ENCODE measurements at places on chromosomes 2 and 18.
A peak's percentile ranks its signal among the peaks of the same experiment; 100 is the strongest.

DNA sequence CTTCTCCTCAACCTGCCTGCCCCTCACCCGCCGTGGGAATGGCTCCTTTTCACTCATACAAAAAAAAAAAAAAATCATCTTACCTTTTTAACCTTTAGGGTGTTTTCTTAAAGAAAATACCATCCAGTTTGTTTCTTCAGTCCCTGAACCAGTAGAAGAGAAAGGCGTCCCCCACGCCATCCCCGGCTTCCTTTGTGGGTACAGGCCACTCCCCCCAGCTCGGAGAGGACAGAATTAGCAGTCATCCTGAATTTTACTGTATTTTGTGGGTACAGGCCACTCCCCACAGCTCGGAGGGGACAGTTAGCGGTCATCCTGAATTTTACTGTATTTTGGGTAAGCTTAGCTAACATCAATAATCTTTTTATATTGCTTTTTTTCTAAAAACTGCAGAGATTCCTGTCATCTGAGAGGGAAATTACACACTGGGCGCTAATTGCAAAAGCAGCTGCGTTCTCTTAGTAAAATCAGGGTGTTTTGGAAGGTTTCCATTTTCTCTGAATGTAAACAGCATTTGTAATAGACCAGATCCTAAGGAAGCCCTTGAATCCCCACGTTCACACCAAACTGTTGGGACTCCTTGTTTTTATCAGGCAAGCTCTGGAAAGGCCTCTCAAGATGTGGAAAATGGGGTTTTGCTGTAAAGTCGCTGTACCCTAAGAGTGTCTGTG, 72.5 kb downstream of the NFATC1 start:
- DNase-seq: no peak

DNA sequence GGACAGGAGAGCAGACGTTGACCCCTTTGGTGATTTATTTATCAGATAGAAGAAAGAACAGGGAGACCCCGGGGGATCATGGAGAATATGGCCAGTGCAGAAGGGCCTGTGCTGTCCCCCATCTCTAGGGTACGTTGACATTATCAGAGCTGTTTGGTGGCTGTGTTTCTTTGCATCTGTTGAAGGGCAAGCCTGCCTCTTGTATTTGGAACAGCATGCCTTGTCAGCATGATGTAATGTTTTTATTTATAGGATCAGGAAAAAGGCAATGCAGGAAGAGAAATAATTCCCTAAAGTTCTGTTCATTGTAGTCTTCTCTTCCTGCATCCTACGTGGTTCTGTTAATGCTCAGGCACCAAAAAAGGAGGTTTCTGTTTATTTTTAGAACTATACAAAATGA, 49.8 kb upstream of the CABYR start:
- no peak for DNase-seq

DNA sequence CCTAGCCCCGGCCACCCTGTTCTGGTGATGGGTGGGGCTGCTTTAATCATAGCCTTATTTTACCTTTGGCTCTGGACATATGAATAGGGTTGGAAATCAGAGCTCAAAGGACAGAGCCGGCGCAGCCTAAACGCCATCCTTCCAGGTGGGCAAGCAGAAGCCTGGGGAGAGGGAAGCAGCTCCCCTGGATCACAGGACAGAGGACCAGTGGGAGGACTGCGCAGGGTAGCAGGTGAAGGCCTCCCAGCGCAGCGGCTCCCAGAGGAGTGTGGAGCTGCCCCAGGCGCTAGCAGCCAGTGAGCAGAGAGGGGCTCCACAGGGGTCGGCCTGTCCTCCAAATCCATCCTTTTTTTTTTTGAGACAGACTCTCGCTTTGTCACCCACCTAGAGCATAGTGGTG, 16.4 kb upstream of the CYS1 start:
- no peak for DNase-seq

DNA sequence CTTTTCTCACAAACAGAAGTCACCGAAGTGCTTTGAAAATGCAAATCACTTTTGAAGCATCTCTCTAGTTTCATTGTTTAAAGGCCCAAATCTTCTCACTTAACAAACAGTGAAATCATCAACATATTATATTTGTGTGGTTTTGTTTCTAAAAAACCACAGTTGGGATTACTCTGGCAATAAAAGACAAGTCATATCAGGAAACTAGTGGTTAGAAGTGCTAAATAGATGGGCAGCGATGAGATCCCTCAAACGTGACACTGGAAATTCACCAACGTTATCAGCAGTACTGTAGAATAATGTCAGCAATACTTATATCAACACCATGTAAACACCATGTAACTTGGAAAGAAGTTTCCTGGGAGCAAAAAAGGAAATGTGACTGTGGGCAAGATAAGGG, 893.5 kb downstream of the SUCLG1 start:
- DNase-seq: no peak

- no peak for DNase-seq
Measured at GRCh38 chr2:124079045-124079444, 54.0 kb downstream of the CNTNAP5 start.

GRCh38 chr2:114089636-114090319, 199.9 kb downstream of the ACTR3 start:
- DNase-seq: no peak

DNA sequence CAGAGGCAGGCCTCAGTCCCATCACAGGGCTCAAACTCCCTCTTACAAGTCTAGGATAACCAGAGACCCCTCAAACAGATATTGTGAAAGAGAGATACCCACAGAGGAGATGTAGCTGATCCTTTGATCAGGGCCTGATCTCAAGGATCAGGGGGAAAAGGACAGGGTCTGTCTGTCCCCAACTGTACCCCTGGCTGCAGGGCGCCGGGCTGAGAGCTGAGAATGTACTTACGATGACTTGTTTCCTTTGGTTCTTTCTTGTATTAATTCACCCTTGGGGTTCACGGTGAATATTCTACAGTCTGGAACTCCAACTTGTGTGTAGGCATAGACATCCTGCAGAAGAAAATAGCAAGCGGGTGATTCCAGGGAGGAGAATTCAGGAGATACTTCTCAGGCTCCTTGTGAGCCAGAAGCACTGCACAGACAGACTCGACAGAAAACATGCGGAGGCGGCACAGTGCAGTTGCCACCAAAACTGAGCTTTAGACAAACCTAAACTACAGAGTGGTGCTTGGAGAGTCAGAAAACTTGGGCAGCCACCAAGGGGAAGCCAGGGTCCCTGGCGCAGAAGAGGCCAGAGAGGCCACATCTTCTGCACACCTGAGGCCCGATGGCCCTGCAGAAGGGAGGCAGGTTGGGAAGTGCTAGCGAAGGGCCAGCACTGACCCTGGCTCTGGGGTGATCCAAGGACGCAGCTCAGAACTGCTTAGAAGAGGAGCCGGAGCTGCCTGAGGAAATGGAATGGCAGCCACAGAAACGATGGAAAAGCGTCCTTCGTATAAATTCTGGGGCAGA, 73.9 kb downstream of the EMILIN2 start:
- DNase-seq: no peak

DNA sequence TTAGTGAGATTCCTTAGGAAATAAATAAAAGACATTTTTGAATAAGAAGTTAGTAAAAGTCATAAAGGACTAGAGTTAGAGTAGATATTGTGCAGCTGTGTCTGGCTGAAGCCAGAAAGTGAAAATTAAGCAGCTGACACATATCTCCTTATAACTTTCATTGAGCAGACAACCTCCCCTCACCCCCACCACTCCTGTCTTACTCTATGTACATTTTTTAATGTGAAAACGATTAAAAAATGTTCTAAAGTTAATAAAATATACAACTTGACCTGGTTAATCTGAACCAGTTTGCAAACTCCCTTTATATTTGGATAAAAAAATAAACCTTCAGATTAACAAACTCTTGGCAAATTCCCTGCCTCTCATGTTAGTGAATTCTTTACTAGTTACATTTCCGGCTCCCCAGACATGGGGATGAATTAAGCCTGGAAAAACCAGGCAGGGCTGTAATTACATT, 462.8 kb downstream of the MEIS1 start:
- DNase-seq: no peak

- DNase-seq: no peak
Measured at GRCh38 chr2:128727914-128728313, 409.2 kb upstream of the HS6ST1 start.

GRCh38 chr2:100126897-100127401, 15.4 kb downstream of the AFF3 start:
- no peak for DNase-seq

DNA sequence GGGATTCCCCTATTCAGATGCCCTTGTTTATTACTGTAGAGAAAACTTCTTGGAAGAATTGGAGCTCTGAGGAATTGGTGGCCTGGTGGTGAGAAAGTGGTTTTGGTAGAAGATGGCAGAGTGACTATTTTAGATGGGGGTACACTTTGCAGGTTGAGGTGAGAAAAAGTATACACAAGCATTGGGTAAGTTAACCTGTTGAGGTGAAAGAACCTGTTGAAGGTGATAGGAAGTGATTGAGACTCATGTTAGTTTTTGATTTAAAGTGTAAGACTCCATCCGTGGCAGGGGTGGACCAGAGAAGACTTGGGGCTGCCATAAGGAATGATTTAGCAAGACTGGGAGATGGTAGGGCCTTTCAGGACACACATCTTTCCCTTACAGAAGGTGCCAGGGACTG, 3.1 kb downstream of the CCT7 start:
- DNase-seq: no peak

DNA sequence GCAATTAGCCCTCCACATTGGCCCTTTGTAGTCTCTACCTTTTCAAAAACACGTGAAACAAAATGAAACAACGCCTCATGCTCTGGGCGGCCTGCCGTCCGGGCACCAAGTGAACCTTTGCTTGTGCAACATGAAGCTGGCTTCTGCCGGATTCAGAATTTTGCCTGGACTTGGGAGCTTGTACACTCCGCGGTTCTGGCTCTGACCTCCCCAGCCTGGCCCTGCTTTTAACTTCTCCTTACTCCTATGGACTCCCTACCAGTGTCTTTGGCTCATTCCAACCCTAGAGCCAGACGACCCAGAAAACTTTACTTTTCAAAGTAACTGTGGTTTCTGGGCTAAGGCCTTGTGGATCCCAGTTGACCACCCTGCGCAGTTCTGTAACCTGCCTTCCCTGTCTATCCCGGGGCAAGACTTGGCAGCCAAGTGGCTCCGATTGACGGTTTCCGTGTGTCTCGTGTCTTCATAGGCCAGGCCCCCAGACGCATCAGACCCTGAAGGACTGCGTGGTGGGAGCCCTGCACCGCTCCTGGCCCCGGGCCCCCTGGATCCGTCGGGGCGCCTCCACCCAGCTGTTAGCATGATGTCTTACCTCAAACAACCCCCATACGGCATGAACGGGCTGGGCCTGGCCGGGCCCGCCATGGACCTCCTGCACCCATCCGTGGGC, 1.9 kb downstream of the OTX1 start:
- DNase-seq: no peak

GRCh38 chr2:8576525-8577167, 105.2 kb upstream of the ID2 start:
- no peak for DNase-seq

DNA sequence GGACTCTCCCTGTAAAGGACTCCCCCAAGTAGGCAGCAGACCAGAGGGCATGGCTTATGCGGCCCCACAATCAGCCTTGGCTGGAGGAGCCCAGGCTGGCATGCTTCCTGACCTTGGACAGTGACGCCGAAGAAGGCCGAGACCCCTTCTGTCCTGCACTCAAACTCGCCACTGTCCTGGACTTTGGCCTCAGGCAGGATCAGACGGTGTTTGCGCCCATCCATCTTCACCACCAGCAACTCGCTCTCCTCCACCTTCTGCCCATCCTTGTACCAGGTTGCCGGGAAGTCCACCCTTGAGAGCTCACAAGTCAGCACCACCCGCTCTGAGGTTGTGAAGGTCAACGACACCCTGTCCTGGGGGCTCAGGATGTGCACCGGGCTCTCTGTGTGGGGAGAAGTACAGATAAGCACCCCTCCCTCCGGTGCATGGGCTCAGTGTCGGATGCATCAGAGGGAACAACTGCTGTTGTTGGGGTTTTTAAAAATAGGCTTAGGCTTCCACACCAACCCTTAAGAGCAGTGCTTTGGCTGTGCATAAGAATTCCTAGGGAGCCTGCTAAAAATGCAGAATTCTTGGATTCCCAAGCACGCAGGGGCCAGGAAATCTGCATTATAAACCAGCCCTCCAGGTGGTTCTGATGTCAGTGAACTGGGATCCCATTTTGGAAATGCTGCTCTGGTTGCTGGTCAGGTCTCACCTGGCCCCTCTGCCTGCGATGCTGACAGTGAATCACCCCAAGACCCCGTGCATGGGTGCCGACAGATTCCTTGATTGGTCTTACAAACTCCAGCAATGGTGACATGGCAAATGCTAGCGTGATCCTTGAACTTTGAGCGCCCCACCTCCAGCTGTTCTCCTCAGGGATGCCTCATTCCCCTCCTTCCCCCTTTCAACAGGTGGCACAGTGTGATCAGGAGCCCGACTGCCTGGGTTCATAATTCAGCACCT, 5.9 kb downstream of the OBSL1 start:
- DNase-seq: no peak

- DNase-seq: no peak
Measured at GRCh38 chr2:234932591-234933168, 19.1 kb upstream of the SH3BP4 start.

- no peak for DNase-seq
Measured at GRCh38 chr2:148546270-148546669, 98.3 kb upstream of the EPC2 start.

GRCh38 chr18:25832001-25832604, 258.3 kb downstream of the SS18 start:
- peak; percentile 37 for DNase-seq

GRCh38 chr18:33113416-33113815, 327.1 kb downstream of the CCDC178 start:
- no peak for DNase-seq

GRCh38 chr2:65055422-65056214, 598 bp upstream of the CEP68 start:
- DNase-seq: peak; percentile 73

GRCh38 chr2:196213252-196213980, 42.0 kb upstream of the STK17B start:
- no peak for DNase-seq

DNA sequence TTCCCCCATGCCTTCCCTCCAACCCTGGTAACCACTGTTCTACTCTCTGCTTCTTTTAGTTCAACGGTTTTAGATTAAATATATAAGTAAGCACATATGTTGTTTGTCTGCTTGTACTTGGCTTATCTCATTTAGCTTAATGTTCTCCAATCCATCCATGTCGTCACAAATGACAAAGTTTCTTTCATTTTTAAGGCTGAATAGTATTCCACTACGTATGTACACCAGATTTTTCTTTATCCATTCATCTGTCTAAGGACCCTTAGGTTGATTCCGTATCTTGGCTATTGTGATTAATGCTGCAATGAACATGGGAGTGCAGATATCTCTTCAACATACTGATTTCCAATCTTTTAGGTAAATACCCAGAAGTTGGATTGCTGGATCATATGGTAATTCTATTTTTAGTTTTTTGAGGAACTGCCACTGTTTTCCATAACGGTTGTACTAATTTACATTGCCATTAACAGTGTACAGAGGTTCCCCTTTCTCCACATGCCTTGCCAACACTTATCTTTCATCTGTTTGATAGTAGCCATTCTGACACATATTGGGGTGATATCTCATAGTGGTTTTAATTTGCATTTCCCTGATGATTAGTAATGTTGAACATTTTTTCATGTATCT, 8.1 kb downstream of the ASB3 start:
- no peak for DNase-seq
